ENCODE measurements at places on chromosomes 7 and 10.

GRCh38 chr7:50584386-50584785 lies 19.2 kb upstream of the DDC start:
- DNase-seq, result no peak

- DNase-seq, result no peak
Measured at GRCh38 chr7:113338071-113338696, 219.8 kb upstream of the SMIM30 start.

DNA sequence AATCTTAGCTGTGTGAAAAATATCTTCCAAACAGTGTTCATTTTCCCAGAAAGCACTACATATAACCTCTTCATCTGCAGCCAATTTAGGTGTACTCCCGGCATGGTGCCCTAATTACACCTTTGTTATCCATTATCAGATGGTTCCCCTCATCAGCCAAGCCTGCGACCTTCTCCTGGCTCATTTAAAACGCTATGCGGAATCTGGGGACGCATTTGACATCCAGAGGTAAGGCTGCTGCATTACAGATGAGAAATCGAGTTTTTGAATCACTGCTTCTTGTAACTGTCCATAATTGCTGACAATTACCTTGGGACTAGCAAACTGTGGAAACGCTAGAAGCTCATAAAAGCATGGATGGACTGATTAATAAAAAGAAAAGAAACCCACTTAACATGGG lies 109.5 kb downstream of the PARP12 start:
- no peak for DNase-seq

DNA sequence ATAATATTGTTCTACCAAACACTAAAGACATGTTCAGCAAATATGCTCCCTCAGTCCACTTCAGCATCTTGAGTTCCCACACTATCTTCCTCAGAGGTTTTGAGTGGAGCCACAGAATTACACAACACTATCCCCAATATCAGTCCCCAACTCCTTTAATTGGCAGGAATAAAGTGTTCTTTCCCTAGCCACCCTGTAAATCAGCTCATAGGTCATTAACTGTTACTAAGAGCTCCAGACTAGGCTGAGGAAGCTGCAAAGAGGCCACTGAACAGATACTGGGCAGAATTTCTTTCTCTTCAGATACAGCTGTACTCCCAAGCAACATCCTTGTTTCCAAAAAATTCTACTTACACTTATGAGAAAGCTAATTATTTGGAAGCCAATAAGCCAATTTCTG lies 11.6 kb upstream of the KAT6B start:
- DNase-seq, result no peak

DNA sequence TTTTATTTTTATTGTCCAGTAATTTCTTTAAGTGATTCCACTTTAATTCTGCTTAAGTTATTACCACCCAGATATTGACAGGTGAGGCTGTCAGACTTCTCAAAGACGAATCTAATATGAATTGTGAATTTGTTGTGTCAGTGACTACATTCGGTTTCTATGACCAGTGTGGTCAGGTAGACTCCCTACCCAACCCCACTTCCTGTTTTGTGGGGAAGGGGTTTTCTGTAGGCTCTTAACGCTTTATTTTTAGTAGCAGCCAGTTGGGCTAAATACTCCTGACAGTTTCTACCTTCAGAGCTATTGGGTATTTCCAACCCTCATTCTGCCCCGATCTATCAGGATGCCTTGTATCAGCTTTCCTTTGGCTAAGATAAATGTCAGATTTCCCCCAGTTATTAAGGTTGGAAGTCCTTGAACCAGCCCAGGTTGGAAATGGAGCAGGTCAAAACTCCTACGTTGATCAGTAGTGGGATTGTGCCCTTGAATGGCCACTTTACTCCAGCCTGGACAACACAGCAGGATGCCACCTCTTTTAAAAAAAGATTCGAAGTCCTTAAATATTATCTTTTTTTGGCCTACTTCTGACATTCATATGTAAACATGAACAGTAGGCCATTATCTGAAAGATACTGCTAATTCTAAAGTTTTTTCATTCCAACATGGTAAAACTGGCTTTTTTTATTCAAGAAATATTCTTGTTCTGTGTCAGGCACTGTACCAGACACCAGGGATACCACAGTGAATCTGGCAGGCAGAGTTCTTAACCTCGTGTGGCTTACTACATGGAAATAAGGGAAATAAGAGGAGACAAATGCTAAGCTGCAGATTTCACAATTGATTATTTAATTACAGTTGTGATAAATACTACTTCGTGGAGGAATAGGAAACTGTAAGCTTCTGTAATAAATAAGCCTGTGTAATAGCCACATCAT lies 133.3 kb upstream of the SAMD8 start:
- DNase-seq, result no peak

GRCh38 chr7:19519443-19520021 lies 189.3 kb downstream of the POLR1F start:
- no peak for DNase-seq

DNA sequence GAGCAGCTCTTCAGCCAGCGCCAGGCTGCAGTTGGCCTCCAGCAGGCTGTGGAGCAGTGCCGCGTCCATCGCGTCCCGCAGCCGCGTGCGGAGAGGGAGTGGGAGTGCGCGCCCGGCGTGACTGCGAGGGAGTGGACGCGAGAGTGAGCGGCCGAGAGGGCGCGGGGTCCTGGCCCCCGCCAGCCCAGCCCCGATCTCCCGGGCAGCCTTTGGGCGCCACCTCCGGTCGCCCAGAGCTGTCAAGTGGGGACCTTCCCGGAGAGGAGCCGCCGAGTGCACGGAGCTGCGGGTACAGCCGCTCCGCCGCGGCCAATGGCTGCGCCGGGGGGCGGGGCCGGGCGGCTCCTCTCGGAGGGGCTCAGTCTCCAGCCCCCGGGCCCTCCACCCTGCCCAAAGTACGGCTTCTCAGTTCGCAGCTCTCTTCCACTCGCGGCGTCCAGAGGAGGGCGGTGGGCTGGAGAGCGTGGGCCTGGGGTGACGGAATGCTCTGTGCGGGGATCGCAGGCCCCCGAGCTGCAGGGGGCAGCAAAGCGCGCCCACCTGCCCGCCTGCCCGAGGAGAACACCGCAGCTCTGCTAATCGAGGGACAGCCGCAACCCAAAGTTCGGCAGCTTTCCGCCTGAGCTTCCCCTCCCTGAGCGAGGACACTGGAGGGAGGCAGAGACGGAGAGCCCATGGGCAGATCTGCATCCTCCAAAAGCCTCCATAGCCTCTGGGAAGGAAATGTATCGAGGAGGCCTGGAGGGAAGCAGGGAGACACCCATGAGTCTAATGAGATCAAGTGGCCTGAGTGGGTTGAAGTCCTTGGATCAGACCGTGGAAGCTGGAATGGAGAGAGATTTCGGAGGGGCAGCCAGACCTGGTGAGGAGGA lies at the start of gene CRHR2:
TSS of gene CRHR2 (minus strand) at position 245 of the 872 bp plus-strand sequence. CDS start at position 69, 176 bp downstream.
- peak; percentile 2 for DNase-seq

GRCh38 chr10:61076572-61077114 lies 132.7 kb upstream of the RHOBTB1 start:
- no peak for DNase-seq

DNA sequence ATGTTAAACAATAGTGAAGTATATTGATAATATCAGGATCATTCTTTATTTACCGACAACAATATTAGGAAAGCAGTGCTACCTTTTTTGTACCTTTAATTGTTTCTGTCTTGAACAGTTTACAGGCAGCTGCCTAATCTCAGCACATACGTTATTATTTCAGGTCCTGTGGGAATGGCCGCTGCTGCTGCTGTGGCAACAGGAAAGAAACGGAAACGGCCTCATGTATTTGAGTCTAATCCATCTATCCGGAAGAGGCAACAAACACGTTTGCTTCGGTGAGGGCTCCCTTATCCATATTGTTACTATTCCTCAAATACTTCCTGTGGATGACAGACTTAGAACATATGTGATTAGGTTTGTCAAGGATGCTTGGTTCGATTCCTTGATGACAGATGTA lies 59.7 kb downstream of the NRF1 start:
- no peak for DNase-seq

DNA sequence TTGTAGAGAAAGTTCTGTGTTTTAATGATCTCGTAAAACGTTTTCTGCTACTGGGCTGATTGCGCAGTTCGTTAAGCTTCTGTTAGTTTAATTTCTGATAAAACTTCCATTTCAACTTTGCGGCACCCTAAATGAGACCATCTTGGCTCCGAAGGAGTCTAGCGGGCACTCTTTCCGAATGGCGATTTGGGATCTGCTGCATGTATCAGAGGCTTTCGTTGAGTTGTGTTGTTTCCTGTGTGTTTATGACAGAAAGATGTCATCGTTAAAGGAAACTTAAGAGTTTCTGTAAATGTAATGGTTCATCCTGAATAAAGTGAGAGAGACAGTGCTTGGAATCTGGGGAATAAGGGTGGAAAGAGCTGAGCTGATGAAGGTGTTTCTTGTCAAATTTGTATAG lies 174.7 kb downstream of the TCF7L2 start:
- DNase-seq, result no peak

- no peak for DNase-seq
Measured at GRCh38 chr7:155454183-155455112, 3.5 kb upstream of the EN2 start.

- DNase-seq, result no peak
Measured at GRCh38 chr10:3127921-3128320, 44.7 kb downstream of the PITRM1 start.

DNA sequence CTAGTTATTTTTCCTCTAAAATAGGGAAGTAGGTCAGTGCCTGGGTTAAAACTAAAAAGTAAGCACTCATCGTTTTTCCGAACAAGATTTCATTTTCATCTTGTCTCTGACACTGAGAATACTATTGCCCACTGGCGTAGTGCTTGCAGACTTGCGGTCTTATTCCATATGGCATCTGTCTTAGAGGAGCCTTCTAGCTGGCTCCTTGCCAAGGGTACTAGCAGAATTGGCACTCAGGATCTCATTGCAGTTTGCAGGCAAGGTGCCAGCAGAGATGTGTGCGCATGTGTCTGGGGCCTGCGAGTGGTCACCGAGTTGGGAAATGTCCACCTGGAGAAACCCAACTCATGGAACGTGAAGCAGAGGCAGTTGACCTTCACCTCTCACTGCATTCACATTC lies 143.4 kb downstream of the CELF2 start:
- no peak for DNase-seq

DNA sequence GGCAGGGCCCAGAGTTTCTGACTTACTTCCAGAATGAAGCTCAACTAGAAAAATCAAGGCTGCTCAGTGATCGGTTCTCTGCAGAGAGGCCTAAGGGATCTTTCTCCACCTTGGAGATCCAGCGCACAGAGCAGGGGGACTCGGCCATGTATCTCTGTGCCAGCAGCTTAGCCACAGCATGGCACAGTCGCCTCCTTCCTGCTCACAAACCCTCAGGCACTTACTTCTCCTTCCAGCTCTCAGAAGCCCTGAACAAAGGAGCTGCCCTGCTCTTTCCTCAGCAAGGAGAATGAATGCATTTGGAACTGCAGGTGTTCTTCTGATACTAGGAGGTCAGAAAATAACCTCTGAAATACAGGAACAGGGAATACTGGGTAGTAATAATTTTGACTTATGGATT lies 219.7 kb upstream of the PRSS1 start:
- no peak for DNase-seq

DNA sequence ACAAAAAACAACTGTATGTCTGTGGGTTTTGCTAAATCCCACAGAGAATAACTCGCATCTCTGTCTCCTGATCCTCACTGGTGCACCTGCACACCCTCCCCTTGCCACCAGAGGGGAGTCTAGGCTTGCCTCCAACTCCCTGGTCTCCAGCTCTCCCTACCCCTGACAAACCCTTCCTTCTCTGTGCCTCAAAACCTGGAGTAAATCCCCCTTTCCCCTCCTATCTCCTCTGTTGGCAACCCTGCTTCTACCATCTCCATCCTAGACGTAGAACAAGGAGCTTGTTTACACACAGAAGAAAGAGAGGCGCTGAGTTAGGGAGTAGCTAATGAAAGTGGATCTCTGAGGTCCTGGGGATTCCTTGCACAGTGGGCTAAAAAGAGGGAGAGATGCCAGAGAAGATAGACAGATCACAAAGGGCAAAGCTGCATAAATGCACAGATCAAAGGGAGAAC lies 6.0 kb downstream of the MBLAC1 start:
- peak; percentile 52 for DNase-seq

DNA sequence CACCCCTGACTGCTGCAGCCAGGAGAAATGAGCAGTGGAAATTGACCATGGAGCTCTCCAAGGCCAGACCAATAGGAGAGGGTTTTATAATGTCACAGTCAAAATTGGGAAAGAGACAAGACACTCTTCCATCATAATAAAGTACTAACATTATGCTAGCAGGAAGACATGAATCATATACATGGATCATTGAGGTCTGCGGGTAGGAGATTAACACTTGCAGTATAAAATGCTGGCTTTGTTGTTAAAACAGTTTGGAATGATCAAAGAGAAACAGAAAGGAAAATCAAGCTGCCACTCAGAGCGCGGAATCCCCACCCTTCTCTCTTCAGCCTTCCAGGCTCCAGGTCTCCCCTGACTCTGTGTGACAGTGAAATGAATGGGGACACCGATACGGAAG lies 53.4 kb upstream of the CALN1 start:
- no peak for DNase-seq

DNA sequence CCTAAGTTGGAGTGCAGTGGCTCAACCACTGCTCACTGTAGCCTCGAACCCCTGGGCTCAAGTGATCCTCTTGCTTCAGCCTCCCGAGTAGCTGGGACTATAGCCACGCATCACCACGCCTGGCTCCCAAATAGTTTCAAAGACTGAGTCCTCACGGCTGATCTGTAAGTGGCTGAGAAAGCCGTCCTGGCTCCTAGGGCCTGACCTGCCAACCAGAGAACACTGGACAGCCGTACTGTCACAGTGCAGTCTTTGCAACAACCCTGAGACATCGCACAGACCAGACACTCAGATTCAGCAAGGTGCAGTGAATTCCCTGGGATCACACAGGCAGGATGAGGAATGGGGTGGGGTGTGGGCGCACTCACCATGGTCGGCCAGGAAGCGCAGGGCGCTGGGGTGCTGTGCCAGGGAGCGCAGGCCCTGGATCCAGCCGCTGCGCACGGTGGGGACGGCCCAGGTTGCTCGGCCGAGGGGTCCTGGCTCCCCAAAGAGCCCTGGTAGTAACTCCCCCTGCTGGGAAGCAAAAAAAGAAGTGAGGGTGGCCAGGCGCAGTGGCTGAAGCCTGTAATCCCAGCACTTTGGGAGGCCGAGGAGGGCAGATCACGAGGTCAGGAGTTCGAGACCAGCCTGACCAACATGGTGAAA lies 10.7 kb downstream of the BRAT1 start:
- DNase-seq, result no peak

DNA sequence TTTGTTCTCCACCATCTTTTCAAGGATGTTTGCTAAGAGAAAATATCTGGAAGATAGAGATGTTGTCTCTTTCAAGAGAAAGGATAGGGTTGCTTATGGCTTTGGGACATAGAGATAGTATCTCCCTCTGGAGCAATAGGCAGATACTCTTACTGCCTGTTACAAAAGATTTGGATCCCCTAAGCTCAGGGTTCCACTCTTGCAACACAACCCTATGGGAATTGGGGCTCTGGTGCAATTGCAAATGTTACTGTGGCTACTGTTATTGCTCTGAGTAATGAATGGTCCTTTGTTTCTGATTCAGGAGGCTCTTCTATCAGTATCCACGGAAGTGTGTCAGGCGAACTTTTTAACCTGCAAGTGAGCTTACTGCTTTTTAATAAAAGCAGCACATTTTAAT lies 88.8 kb downstream of the GPR85 start:
- no peak for DNase-seq
